ENCODE measurements at places on chromosomes 3 and 15.

GRCh38 chr15:80949756-80950155 is 39.9 kb downstream of the MESD start:
- no peak for DNase-seq

- no peak for DNase-seq
These were observed 6.3 kb downstream of the RBM15B start for GRCh38 chr3:51397392-51397791.

DNA sequence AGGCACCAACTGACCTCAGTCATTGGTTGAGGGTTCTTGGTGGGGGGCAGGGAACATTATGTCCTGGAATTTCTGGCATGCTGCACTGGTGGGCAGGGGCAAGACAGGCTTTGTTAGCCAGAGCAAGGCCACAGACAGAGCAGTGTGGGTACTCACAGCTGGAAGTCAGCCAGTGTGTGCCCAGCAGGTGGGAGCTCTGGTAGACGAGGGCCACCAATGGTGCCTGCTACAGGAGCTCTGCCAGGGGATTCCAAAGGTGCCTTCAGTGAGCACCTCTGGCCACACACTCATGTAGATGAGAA is 31.3 kb downstream of the CYP8B1 start:
- no peak for DNase-seq

- no peak for DNase-seq
These were observed 395 bp downstream of the ZFAND6 start for GRCh38 chr15:80059786-80060355.

GRCh38 chr15:65399997-65400396 is 22.2 kb upstream of the IGDCC3 start:
- DNase-seq, result no peak

- DNase-seq, result no peak
These were observed 48.7 kb downstream of the CNOT10 start for GRCh38 chr3:32733631-32734229.

DNA sequence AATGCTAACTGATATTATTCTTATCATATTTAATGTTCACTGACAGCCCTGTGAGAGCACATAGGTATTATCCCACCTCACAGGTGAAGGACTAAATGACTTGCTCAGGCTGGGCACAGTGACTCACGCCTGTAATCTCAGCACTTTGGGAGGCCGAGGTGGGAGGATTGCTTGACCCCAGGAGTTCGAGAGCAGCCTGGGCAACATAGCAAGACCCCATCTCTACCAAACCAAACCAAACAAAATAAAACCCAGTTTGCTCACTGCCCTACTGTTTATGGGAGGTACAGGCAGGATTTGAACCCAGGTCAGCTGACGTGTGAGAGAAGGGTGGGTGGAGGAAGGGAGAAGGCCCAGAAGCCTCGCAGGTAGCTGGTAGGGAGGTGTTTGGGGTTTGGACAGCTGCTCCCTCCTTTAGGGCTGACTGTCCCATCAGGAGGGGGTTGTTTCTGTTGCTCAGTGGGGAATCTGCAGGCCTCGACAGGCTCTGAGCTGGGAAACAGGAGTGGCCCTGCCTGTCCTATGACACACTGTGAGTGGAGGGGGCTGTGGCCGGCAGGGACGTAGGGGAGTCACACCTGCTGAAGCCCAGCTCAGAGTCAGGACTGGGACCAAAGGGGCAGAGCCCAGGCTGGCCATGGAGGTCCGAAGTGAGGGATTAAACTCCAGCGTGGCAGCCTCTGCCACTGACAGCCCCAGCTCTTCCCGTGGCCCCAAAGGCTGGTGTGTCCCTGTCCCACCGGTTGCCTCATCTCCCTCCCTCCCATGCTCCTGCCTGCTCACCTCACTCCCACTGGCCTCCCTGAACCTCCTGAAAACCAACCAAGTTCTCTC is 25.3 kb downstream of the BHLHE40 start:
- no peak for DNase-seq

DNA sequence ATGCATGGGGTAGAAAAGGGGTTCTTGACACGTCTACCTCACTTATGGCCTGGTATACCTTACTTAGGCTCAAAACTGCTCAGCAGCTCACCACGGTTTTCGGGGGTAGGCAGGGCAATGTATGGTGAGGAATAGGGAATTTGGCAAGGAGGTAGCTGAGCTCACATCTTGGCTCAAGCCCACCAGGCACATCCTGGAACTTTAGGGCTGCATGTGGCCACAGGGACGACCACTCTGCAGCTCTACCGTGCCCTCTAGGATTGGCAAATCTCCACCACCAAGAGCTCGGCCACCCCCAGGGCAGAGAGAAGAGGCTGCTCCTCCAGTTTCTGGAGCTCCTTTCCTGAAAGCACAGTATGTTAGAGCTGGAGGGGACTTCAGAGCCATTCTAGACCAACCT is 69.7 kb downstream of the MRPL46 start:
- no peak for DNase-seq

- no peak for DNase-seq
These were observed 648 bp downstream of the AMIGO3 start for GRCh38 chr3:49718858-49719213.

All from activated T-cell treated with anti-CD3 and anti-CD28 coated beads, Interleukin-2, amount 50 U/mL, for 24 hours (primary cell).